NCI-H69 (cell line): ENCODE measurements at places on chromosomes 1 and 21.

- DNase-seq = no peak
These were observed 15.9 kb downstream of the COL8A2 start for GRCh38 chr1:36109041-36109679.

- DNase-seq = peak; percentile 45
These were observed 56.2 kb downstream of the FCRL5 start for GRCh38 chr1:157496121-157496526.

- DNase-seq = peak; percentile 94
These were observed 49.0 kb downstream of the TOMM20 start for GRCh38 chr1:235079443-235080296.

- DNase-seq = peak; percentile 18
These were observed 281.7 kb upstream of the CXADR start for GRCh38 chr21:17231124-17231523.

- DNase-seq = no peak
These were observed 30.1 kb downstream of the PALMD start for GRCh38 chr1:99675994-99676393.

DNA sequence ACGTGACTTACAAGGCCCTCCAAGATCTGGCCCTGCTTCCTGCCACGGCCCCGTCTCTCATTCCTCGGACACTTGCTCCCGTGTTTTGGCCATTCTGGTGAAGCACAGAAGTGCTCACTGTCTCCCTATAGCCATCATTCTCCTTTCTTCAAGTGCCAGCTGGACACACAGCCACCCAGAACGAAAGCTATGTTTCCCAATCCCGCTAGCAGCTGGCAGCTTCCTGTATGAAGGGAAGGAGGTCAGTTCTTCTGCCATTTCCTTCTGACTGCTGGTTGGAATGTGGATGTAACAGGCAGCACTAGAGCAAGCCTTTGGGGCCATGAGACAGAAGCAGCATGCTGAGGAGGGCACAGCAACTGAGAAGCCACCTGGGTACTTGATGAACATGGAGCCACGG lies 82.8 kb downstream of the TGFBR3 start:
- no peak for DNase-seq

GRCh38 chr1:240309769-240310168 lies 218.1 kb downstream of the FMN2 start:
- DNase-seq = no peak

GRCh38 chr1:56927986-56928385 lies 37.8 kb downstream of the C8B start:
- DNase-seq = no peak

DNA sequence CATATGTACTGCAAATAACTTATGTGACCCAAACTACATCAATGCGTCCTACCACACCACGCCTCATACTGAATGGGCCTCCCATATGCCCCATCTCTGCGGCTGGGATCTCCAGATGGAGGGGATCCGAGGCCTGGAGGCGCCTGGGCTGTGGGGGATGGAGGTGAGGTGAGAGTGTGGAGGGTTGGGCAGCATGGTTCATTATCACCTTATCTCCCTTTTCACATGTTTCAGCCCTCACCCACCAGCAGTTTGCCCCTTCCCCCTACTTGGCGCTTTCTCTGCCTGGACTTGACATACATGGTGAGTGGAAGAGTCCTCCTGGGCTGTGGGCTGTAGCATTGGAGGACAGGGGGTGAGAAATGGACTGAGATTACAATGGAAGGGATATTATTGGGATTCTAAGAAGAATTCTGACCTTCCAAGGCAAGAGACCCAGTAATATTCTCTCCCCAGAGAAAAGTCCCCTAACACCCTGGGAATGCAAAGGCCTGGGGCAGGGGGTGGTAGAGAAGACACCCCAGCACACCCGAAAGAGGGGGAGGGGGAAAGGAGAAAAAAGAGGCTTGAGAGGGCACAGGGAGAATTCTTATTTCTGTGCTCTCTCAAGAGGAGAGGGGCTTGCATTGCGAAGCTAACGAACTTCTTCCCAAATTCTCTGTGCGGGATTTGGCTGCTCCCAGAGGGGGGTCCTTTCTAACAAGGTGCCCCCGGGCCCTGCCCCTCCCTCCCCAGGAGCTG lies 61.4 kb downstream of the MEF2D start:
- DNase-seq = no peak

DNA sequence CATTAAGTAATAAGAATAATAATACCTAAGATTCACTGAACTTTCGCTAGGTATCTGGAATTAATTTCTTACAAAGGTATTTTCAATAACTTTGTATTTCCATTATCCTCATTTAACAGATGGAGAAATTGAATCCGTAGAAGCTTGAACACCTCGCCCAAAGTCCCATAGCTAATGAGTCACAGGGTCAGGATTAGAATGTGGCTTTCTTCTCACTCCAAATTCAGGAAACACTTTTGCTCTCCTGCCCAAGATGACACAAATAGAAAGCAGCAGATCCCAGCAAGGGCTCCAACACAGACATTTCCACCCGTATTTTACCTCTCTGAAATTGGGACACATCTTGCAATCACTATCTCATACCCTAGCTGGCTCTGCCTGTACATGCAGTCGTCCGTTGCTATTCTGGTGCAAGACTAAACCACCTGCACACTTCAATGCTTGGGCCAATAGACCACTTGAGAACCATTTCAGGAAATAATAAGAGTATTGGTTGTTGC lies 125.9 kb upstream of the GREM2 start:
- no peak for DNase-seq

GRCh38 chr1:19925342-19926070 lies 2.1 kb upstream of the PLA2G2E start:
- DNase-seq = no peak

DNA sequence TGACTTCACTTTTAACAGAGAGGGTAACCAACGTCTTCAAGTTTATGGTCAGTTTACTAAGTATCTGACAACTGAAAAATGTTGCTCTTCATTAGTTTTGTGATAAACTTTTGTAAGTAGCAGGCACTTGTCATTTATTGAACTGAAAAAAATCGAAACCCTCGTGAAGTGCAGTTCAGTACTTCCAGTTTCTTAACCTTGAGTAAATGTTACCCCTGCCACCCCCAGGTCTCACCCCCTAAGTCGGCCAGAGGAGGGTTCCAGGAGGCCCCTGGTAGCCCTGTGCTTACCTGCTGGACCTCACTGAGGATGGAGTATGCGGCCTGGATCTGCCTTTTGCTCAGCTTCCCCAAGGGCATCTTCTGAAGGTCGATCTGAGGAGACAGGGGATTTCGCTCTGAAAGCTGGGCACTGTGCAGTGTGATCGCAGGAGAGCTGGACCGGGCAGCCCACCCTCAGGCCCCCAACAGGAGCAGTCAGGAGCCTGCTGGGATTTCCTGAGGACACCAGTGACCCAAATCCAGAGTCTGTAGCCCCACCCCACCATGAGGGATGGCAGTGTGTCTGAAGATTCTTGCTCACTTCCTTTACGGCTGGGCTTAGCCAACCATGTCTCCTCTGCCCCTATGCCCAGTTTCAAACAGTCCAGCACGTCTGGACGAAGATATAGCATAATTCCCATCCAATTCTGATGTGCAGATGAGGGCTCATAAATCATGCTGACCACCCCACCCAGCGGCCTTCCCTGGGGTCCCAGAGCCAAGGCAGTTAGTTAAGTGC lies 37.6 kb downstream of the PARP1 start:
- no peak for DNase-seq

DNA sequence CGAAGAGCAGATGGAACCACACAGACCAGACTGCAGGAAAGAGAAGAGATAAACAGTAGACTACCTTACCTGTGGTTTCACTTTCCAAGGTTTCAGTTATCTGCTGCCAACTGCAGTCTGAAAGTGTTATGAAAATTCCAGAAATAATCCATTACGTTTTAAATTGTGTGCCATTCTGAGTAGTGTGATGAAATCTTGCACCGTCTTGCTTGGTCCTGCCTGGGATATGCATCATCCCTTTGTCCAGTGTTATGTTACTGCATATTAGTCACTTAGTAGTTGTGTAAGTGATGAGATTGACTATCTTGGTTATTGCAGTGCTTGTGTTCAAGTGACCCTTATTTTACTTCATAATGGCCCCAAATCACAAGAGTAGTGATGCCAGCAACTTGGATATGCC lies 33.9 kb downstream of the DNAJC6 start:
- no peak for DNase-seq

DNA sequence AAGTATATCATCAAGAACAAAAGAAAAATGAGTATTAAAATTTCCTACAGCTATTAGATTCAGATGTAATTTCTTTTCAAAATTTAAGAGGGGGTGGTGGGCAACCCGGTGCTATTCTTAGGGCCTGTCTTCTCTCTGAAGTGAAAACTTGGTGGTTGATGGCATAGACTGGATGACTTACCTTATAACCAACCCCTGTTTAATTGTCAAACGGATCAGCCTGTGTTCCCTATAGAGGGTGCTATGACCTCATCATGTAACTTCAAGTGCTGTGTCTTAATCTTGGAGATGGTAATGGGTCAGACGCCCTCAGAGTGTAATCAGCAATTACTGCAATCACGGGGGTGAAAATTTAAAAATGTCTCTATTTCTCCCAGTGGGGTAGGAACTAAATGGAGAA lies 176.2 kb downstream of the PCP4 start:
- peak; percentile 77 for DNase-seq

- DNase-seq = no peak
These were observed 61.2 kb upstream of the ARHGEF16 start for GRCh38 chr1:3393024-3393986.

DNA sequence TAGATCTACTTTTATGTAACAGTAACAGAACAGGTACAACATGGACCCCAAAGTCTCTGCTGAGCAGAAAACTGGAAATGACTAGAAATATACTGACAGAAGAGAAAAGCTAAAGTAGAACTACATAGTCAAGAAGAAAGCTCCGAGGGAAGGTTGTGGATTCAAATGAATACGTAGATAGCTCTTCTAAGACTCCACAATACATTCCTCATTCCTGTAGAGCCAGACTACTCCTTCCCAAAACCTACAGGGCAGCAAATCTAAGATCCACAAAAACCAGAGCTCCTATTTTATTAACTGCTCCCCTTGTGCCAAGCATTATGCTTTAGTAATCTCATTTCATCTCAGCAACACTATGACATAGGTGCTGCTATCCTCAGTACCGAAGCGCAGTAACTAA lies 35.2 kb downstream of the ARID4B start:
- no peak for DNase-seq

GRCh38 chr21:36661511-36662309 lies 37.2 kb upstream of the SIM2 start:
- DNase-seq = peak; percentile 66

DNA sequence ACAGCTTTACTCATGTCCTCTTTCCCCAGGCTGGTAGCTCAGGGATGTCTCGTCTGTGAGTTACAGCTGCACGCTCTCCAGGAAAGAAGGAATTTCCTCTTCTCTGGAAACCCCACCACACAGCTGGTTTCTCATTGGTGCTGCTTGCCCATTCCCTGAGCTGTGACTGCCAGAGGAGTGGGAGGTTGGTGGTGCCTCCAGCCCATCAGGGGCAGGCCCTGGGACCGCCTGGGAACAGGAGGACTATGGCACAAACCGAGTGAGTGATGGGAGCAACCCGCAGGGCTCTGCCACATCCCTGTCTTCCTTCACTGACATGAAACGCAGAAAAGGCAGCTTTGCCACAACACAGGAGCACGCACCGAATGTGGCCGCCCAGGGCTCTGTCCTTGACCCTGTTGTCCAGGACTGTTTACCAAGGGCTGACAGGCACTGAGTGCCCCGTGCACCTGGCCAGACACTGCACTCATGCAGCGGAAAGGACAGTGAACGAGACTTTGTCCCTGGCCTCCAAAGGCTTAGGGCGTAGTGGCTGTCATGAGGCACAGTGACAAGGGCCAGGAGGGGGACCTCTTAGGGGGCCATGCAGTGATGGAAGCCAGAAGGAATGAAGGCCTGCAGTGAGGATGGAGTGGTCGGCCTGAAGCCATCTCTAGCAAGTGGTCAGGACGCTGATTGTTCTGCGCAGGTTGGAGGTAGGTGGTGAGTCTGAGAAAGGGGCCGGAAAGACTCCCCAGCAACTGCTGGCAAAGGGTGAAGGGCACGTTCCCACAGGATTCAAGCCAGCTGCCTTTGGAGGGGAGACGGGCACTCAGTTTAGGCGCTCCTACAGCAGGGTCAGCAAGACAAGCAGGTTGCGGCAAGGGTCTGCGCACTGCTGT lies 1.7 kb upstream of the CCNL2 start:
- DNase-seq = no peak

DNA sequence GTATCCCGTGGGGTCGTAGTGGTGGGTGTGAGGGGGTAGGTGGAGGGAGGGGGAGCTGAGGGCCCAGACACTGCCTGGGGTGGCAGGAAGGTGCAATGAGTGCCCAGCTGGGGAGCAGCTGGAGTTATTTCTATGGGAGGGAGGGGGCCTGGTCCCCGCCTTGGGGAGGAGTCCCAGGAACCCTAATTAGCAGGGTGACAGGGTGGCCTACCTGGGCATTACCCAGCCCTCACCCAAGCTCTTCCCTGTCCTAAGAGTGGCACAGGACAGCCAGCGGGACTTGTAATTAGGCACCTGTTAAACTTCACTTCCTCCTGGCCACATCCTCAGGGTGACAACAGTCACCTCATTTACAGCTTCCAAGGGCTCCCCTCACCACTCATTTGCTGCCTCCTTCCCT lies at the start of gene VSIG8:
Gene VSIG8 (minus strand): TSS at position 101 of the 400 bp plus-strand sequence. CDS start 136 bp downstream, outside the sequence.
- DNase-seq = no peak

- no peak for DNase-seq
These were observed 46.9 kb upstream of the TMEM125 start for GRCh38 chr1:43222879-43223278.

GRCh38 chr1:54548389-54549044 lies 489 bp downstream of the ACOT11 start:
- DNase-seq = peak; percentile 51

GRCh38 chr1:40059338-40059959 lies 18.9 kb downstream of the CAP1 start:
- no peak for DNase-seq

DNA sequence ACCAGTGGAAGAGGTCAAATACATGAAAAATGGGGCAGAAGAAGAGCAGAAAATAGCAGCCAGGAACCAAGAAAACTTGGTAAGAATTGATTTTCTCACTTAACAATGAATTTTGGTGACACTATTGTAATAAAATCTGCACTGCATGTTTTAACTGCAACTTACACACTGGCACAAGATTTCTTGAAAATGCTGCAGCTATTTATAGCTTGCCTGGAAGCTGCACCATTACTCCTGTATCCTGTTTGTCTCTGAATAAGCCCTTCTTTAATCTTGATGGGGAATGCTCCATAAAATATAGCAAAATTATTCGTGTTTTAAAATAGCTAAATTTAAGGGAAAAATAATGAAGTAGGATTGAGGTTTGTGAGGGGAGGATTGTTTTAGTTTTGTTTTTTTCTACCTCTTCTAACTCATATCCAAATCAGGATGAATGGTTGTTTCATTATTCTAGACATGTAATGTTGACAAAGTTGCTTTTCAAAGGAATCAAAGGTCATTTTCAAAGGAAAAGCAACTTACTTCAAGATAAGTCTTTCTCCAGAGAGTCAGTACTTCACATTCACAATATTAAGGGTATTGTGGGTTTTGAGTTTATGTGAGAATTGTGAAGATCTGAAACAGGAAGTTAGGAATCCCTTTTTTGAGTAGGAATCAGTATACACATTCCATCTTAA lies 120.9 kb downstream of the C1orf21 start:
- DNase-seq = no peak

DNA sequence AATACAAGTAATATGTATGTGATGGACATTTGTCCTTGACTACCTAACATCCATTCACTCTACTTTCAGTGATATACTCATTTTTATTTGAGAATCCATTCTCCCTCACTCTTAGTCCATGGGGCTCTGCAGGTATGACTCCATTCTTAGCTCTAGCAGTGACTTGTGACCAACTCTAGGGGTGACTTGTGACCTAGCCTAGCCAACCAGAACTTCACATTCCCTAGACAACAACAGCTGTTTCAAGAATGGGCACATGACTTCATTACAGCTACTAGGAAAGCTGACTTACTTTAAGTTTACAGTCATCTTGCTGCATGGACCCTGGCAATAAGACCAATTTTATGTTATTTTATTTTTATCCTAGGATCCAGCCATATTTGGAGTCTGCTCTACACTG lies 23.6 kb upstream of the DDX59 start:
- no peak for DNase-seq
